Tongue (tissue), 3 donors: ENCODE measurements at places on chromosomes 4 and X. TPM values are rescaled to one million over a fixed set of nuclear protein-coding genes. Genes with fewer than 3 reads are reported as not detected.

- DNase-seq, result no peak
Measured at GRCh38 chr4:98692411-98692810, 34.0 kb upstream of the TSPAN5 start.

RENBP gene
- 5.2 TPM for total RNA-seq

EFHC2 gene
- 1.9 TPM for total RNA-seq

- DNase-seq, result no peak
Measured at GRCh38 chrX:129025376-129025775, 497.9 kb downstream of the SMARCA1 start.

DNA sequence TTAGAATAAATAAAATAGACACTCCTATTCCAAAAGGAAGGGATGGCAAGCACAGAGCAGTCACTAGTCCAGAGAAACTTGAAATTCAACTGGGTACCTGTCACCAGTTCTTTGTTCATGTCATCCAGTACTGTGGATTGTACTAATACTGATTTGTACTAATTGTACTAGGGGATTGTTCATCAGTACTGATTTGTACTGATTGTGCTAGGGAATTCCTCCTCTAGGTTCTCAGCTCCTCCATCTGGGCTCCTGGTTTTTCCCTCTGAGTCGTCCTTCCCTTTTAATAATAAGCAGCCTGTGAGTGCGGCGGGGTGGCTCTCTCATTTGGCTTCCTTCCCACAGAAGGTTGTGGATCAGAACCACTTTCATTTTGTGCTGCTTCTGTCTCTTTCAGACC lies 31.0 kb upstream of the SOD3 start:
- DNase-seq, result no peak

DNA sequence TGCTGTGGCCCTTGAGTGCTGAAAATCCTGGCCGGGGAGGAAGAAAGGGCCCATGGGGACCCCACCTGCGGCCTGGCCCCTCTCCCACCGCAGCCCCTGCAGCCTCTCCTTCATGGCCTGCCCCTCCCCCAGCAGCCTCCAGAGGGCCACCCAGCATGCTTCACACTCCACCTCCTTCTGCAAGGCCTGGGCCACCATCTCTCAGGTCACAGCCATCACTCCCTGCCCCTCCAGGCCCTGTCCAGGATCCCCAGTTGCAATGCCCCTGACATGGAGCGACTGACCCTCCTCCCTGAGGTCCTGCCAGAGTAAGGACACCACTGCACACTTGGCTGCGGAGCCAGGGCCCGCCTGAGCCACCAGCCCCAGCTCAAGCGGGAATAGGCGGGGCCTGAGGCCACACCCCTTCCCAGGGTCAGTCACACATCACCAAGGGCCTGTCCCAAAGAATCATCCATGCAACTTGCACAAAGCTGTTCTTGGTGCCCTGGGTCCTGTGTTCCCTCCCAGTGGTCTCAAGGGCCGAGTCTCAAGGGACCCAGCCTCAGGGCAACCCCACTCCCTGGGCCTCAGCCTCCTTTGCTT lies 32.9 kb downstream of the CCNQ start:
- no peak for DNase-seq

- DNase-seq, result no peak
Measured at GRCh38 chr4:119238068-119238722, 25.7 kb downstream of the USP53 start.

- DNase-seq, result no peak
Measured at GRCh38 chr4:121200795-121201472, 36.8 kb upstream of the TNIP3 start.

DNA sequence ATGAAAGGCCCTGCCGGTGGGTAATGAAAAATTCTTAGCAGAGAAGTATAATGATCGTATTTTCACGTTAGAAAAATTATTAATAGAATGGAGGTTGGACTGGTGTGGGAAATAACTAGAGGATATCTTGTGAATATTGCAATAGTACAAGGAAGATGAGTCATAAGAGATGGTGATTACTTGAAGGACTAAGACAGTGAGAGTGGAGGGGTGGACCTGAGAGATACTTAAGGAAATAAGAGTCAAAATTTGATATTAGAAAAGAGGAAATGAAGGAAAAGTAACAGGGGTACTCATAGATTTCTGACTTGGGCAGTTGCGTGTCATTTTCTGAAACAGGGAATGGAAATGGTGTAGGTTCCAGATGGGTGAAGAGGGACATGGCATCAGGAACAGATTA lies 1.7 kb upstream of the USP53 start:
- DNase-seq, result no peak

MRPS18C gene
- total RNA-seq, result 24.7 TPM

ZNF630 gene
- 4.6 TPM for total RNA-seq

GRCh38 chrX:3346501-3347259 lies at the start of gene MXRA5:
Gene MXRA5, minus strand, starts transcription at chrX:3346652. Its CDS starts 2,819 bp downstream, at chrX:3343833.
- peak; percentile 66 for DNase-seq

- DNase-seq, result no peak
Measured at GRCh38 chr4:173936861-173937260, 346.6 kb downstream of the FBXO8 start.

- no peak for DNase-seq
Measured at GRCh38 chr4:106255195-106255594, 60.8 kb downstream of the TBCK start.

DNA sequence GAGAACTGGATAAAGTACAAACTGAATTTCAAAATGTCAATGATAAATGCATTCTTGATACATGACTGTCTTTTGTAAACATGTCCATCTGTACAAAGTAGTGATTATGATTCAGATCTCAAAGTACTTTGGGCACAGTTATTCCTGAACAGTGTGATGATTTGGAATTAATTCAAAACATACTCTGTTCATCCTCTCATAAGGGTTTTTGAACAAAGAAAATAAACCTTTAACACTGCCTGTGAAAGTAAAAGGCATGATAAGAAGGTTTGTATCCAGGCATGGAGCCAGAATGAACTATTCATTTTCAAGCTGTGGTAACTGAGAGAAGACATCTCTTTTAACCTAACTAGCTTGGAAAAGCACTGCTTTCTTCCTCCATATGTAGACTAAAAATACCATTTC lies 883 bp upstream of the KLHL4 start:
- DNase-seq, result peak; percentile 0

DNA sequence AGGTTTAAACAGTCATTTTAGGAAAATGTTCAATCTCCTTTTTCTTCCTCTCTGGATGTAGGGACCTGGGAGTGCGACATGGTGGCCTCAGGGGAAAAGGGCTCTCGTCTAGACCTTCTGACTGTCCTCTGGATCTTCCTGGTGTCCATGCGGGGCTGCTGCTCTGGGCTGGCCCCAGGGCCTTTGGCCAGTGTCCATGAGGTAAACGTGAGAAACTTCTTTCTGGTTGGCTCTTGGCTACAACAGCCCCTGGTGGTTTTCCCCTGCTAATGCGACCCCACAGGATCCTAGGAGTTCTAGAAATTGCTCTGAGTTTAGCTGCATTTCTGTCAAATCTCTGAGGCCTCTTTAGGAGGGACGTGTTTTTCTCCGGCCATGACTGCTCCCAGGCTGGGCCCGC lies 85.7 kb downstream of the MFAP3L start:
- no peak for DNase-seq

GRCh38 chr4:17174751-17175150 lies 276.3 kb upstream of the LDB2 start:
- no peak for DNase-seq

MAGEC1 gene
- not detected for total RNA-seq

DNA sequence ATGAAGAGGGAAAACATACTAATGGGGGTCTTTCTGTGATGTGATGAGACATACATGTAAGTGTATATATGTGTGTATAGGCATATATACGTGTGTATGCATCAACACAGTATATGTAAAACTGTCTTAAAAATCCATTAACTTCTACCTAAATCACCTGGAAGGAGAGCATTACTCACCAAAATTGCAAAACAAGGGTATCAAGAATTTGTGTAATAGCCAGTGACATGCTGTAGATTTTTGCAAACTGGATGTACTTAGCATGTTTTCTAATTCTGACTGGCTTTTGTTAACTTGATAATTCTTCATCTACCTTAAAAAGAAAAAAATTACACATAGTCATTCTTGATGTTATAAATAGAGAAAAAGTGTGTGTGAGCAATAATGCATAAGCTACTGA lies 104.7 kb downstream of the PRRG1 start:
- DNase-seq, result no peak

NWD2 gene
- 0.41 TPM for total RNA-seq

GPR143 gene
- not detected for total RNA-seq

DNA sequence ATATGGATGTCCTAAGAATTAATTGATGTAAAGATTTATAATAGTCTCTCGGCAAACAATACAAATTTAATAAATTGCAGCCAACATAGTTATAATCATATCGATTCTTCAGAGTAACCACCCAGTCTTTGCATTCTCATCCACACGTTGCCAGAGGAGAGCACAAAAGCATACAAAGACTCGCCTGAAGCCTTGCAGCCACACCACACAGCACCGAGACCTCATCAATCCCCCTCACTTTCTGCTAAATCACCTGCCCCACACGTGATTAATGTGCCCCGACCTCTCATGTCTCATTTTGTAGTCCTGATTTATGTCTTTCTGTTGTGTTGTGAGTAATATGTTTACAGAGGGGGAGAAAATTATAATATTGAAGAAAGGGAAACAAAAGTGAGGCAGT lies 510.4 kb downstream of the TRIML1 start:
- no peak for DNase-seq

FAM184B gene
- total RNA-seq, result 8.0 TPM

GRCh38 chrX:130027569-130027968 lies 45.1 kb downstream of the BCORL1 start:
- DNase-seq, result no peak

ARSD gene
- total RNA-seq, result 13.5 TPM

RXFP1 gene
- 0.21 TPM for total RNA-seq

DNA sequence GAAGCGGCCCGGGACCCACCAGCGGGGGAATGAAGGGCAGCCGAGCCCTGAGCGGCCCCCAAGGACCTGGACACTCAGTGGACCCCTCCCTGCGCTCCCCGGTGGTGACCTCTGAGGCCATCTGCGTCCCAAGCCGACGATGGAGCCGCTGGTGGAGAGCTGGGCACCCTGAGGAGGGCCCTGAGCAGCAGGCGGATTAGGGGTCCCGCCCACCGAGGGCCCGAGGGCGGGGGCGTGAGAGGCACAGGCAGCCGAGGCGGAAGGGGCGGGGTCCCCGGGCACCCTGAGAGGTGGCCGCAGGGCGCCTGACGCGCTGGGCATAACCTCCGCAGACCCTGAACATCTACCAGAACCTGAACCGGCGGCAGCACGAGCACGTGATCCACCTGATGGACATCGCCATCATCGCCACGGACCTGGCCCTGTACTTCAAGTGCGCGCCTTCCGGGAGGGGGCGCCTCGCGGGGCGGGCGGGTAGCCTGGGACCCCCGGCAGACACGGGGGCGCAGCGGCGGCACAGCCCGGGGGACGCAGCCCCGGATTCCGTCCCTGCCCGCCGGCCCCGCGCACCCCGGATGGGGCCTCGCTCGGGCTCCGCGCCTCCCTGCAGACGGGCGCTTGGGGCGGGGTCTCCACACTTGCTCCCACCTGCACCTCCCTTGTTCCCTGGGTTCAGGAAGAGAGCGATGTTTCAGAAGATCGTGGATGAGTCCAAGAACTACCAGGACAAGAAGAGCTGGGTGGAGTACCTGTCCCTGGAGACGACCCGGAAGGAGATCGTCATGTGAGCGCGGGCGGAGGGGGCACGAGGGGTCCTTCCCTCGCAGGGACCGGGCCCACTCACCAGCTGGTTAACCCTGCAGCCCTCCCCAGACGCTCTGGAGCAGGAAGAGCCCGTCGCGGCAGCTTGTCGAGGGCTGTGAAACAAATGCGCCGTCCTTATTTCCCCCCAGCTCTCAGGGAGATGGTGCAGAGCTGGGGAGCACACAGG lies 10.3 kb downstream of the ATP5ME start:
- peak; percentile 83 for DNase-seq

GRCh38 chr4:5866841-5867813 lies 25.8 kb downstream of the CRMP1 start:
- no peak for DNase-seq

DNA sequence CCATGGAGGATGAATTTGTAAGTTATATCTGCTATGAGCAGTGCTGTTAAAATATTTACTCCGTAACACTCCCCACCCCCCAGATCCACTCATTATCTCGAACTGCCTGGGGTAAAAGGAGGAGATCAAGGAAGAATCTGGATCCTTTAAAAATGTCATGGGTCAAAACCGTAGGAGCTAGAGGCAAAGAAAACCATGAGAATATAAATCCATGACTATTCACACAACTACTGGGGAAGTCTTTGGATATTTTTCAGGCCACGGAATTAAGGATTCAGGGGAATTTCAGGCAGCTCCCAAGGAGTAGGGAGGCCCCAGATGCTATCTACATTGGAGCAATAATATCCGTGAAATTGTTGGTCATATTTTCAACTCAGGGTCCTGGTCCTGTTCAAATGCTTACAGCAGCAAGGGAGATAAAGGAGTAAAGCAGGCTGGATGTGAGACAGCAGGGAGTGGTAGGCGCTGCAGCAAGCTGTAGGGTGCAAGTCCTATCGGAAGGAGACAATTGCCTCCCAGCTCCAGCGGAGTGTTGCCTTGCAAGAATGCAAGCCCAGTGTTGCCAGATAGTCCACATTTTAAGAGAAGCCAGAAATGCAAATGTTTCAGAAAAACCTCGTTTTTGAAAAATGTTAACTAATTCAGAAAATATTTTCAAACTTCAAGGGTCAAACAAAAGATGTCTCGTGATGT lies 116.2 kb upstream of the KIT start:
- DNase-seq, result no peak

CHRDL1 gene
- total RNA-seq, result 63.9 TPM

TMEM31 gene
- not detected for total RNA-seq

DNA sequence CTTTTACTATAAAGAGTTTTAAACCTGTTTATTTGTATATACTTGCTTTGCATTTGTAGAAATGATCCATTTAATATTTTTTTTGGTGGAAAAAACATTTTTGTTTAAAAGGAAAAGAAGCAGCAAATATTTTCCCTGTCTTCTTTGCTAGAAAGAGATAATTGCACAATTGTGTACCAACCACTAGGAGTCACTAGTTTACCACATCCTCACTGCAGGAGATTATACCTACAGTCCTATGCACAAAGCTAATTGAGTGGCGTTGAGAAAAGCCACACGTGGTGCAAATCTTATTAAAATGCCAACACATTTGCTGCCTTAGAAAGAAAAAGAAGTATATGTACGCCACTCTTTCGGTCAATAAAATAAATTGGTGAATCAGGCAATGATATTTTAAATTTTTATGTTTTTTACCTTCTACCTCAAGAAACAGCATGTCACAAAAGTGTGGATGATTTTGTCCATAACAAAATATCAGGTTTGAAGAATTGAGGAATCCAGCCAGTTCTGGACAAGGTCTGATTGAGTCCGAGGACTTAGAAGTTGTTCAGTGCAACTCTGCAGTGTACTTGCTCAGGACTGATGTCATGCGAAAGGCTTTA lies 102.9 kb downstream of the GRXCR1 start:
- peak; percentile 23 for DNase-seq

DNA sequence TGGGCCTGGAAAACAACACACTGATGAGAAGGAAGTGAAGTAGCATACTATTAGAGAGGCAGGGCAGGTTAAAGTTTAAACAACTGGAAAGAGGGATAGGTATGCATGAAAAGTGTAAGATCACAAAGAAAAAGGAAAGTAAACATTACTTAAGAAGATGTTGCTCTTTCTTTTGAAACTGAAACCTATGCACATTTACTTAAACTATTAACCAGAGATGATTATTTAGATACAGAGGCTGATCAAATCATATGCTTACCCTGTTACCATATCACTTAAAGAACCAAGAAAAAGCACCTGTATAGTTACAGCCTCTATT lies 37.8 kb downstream of the NAP1L5 start:
- no peak for DNase-seq
